Activated CD8-positive, alpha-beta T cell treated with anti-CD3 and anti-CD28 coated beads, Interleukin-2, amount 10 ng/mL, durations not matched to agents 7 days and 5 days (primary cell): ENCODE measurements at places on chromosomes 5 and 9. TPM values are rescaled to one million over a fixed set of nuclear protein-coding genes. Genes with fewer than 3 reads are reported as not detected.

GRCh38 chr9:7979611-7980010 lies 180.0 kb upstream of the DMAC1 start:
- H3K4me1 ChIP-seq = peaks cover 79% of the 10 kb centered on the region
- no peaks in the 10 kb centered on the region for H3K27me3 ChIP-seq
- no peak for DNase-seq
- no peak overlapping the region for H3K4me3 ChIP-seq

- no peaks in the 10 kb centered on the region for H3K4me1 ChIP-seq
- H3K27me3 ChIP-seq = no peaks in the 10 kb centered on the region
- no peaks in the 10 kb centered on the region for H3K36me3 ChIP-seq
These were observed 186.0 kb downstream of the GOLPH3 start for GRCh38 chr5:31987985-31988710.

DNA sequence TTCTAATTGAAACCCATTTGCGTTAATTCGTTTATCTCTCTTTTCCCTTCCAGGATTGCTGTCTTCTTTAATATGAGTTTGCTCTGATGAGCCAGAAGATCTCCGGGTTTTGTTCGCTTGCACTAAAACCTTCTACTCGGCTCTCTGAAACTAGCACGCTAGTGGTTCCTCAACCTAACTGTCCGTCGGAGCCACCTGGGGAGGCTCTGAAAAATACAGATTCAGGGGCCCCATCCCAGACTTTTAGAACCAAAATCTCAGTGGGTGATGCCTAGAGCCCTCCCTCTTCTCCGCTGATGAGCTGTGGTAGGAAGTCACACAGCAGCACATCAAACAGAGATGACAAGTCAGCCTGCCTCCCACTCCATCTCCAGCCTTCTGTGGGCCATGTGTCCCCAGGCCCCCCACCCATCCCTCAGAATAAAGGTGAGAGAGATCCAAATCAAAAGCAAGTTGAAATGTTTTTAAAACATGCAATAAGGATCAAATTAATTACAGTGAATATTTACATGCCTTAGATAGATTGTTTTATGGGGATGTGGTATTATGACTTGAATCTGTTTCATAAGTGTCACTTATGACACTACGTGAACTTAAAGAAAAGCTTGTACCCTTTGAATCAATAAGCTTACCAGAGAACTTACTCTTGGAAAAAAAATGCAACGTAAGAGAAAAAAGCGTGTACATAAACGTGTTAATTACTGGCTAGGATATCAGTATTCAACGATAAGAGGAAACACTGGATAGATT lies 16.4 kb downstream of the FCN2 start:
- no peaks in the 10 kb centered on the region for H3K27me3 ChIP-seq
- H3K4me3 ChIP-seq = no peak overlapping the region
- no peak overlapping the region for H3K27ac ChIP-seq
- DNase-seq = no peak
- no peaks in the 10 kb centered on the region for H3K4me1 ChIP-seq

GRCh38 chr5:105392710-105393149 lies 1830.1 kb upstream of the NUDT12 start:
- H3K27ac ChIP-seq = no peak overlapping the region
- no peaks in the 10 kb centered on the region for H3K27me3 ChIP-seq
- H3K4me3 ChIP-seq = no peak overlapping the region
- no peaks in the 10 kb centered on the region for H3K36me3 ChIP-seq
- H3K4me1 ChIP-seq = no peaks in the 10 kb centered on the region

- H3K4me1 ChIP-seq = no peaks in the 10 kb centered on the region
- DNase-seq = no peak
- no peaks in the 10 kb centered on the region for H3K27me3 ChIP-seq
These were observed 213.4 kb downstream of the ATPSCKMT start for GRCh38 chr5:10036136-10036815.

DNA sequence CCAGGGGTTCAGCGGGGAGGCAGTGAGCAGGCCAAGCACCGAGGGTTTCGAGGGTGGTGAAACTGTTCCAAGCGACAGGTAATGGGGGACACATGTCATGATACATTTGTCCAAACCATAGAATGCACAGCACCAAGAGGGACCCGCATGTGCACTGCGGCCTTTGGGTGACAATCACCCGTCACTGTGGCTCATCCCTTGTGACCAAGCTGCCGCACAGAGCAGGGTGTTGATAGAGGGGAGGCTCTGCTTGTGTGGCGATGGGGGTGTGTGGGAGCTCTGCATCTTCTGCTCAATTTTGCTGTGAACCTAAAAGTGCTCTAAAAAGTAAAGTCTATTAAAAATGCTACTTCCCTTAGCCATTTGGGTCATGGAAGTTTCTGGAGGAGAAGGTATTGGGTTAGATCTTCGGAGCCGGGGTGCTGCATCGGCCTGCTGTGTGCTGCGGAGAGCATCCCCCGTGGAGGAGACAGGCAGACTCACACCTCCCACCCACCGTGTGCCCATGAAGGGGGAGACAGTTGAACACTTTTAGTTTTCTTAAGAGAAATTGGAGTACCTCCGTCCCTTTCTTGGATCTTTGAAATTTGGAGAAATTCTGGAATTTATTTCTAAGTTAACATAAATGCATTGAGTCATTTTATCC lies 280.4 kb upstream of the IRX2 start:
- no peaks in the 10 kb centered on the region for H3K27me3 ChIP-seq
- H3K27ac ChIP-seq = no peak overlapping the region
- DNase-seq = no peak
- no peak overlapping the region for H3K4me3 ChIP-seq
- no peaks in the 10 kb centered on the region for H3K36me3 ChIP-seq

- peak; percentile 43 for DNase-seq
- H3K27me3 ChIP-seq = peaks cover 2% of the 10 kb centered on the region
- no peak overlapping the region for H3K4me3 ChIP-seq
These were observed 117.5 kb upstream of the MTAP start for GRCh38 chr9:21684831-21685362.

DNA sequence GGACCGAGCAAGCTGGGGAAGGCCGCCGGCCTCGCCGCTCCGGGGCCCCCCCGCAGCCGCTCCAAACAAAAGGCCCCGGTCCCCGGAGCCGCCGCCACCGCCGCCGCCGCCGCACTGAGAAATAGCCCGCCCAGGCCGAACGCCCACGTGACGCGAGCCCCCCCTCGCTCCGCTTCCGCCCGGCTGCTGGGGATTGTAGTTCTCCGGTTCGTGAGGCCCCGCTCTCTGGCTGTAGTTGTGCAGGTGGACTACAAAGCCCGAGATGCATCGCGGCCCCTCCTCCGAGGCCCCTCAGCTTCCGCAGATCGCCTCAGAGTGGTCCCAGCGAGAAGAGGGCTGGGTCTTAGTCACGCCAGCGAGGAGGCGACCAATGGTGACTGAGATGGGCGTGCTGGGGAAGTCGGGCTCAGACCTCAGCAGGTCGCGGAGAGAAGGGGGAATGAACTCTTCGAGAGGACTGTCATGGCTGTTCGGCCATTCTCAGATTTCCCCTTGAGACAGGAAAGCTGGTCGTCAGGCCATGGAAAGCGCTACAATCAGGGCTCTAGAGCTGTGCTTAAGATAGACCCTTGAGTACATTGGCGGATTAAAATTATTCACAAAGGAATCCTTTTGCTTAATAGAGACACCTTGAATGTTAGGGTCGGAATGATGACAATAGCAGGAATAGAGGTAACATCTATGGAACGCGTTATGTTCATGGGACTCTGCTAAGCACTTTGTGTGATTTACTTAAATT lies 489 bp upstream of the PANK3 start:
- H3K4me1 ChIP-seq = peaks cover 40% of the 10 kb centered on the region
- peak overlapping the region; percentile 97 for H3K27ac ChIP-seq
- peak overlapping the region; percentile 83 for H3K4me3 ChIP-seq
- no peaks in the 10 kb centered on the region for H3K27me3 ChIP-seq

GRCh38 chr5:76406673-76407072 lies 3.6 kb downstream of the IQGAP2 start:
- H3K4me1 ChIP-seq = peaks cover 69% of the 10 kb centered on the region
- peak overlapping the region; percentile 15 for H3K27ac ChIP-seq
- H3K27me3 ChIP-seq = no peaks in the 10 kb centered on the region
- peaks cover 27% of the 10 kb centered on the region for H3K36me3 ChIP-seq
- peak overlapping the region; percentile 22 for H3K4me3 ChIP-seq

DNA sequence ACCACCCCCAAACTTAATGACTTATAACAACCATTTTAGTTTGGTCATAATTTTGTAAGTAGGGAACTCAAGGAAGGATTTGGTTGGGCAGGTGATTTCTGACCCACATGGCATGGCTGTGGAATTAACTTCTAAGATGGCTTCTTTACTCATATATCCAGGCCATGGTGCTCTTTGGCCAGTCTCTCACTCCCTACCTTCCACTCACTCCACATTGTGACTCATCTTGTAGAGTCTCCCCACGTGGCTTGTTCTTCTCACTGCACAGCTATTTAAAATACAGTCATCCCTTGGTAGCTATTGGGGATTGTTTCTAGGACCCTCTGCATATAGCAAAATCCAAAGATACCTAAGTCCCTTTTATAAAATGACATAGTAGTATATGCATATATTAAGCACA lies 76.6 kb upstream of the MAST4 start:
- H3K27me3 ChIP-seq = no peaks in the 10 kb centered on the region
- H3K36me3 ChIP-seq = no peaks in the 10 kb centered on the region
- H3K4me3 ChIP-seq = no peak overlapping the region
- no peak overlapping the region for H3K27ac ChIP-seq

- H3K4me3 ChIP-seq = no peak overlapping the region
- no peaks in the 10 kb centered on the region for H3K4me1 ChIP-seq
- no peaks in the 10 kb centered on the region for H3K27me3 ChIP-seq
- DNase-seq = no peak
- no peak overlapping the region for H3K27ac ChIP-seq
These were observed 14.7 kb downstream of the LRRC70 start for GRCh38 chr5:62593331-62593730.

- H3K4me3 ChIP-seq = no peak overlapping the region
- no peaks in the 10 kb centered on the region for H3K27me3 ChIP-seq
- no peak for DNase-seq
- H3K36me3 ChIP-seq = no peaks in the 10 kb centered on the region
- no peak overlapping the region for H3K27ac ChIP-seq
These were observed 576.7 kb downstream of the LRRC70 start for GRCh38 chr5:63155310-63155631.

DNA sequence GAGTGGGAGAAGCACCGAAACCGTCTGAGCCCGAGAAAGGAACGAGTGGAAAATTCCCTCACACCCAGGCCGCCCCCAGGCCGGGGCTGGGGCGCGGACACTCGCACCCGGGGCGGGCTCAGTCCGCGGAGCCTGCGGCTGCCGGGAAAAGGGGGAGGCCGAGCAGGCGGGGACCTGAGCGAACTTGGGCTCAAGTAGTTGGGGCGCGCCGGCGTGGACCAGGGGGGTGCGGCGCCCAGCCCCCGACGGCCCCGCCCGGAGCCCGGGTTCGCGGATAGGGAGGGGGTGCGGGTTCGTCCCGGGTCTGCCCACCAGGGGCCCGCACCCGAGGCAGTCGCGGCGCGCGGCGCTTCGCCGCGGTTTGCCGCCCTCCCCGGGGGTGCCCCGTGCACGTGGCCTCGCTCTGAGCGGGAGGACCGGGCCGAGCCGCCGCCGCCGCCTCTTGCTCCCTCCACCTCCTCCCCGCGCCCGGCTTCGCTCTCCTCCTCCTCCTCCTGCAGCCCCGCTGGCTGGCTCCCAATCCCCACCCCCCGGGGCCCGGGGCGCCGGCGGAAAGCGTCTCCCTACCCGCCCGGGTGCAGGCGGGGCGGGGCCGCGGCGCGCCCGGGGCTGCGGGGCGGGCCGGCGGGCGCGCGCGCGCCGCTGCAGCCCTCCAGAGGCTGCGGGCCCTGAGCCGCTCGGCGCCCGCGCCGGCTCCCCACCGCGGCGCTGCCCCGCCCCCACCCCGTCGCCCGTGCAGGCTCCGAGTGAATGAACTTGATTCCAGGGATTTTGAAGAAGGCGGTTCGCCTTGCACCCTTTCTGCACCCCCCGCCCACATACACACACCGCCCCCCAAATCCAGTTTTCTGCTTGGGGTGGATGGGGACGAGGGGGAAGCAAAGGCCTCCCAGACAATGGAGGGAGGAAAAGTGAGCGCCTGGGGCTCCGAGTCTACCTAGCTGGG lies 1.3 kb upstream of the NFIB start:
- no peak for DNase-seq
- no peak overlapping the region for H3K27ac ChIP-seq
- peaks cover 54% of the 10 kb centered on the region for H3K27me3 ChIP-seq
- H3K4me1 ChIP-seq = peaks cover 16% of the 10 kb centered on the region
- H3K4me3 ChIP-seq = peak overlapping the region; percentile 70

GRCh38 chr5:57777174-57777581 lies 294.6 kb upstream of the ACTBL2 start:
- no peak overlapping the region for H3K27ac ChIP-seq
- H3K36me3 ChIP-seq = no peaks in the 10 kb centered on the region
- H3K27me3 ChIP-seq = no peaks in the 10 kb centered on the region
- no peak for DNase-seq
- H3K4me1 ChIP-seq = no peaks in the 10 kb centered on the region
- H3K4me3 ChIP-seq = no peak overlapping the region

DNA sequence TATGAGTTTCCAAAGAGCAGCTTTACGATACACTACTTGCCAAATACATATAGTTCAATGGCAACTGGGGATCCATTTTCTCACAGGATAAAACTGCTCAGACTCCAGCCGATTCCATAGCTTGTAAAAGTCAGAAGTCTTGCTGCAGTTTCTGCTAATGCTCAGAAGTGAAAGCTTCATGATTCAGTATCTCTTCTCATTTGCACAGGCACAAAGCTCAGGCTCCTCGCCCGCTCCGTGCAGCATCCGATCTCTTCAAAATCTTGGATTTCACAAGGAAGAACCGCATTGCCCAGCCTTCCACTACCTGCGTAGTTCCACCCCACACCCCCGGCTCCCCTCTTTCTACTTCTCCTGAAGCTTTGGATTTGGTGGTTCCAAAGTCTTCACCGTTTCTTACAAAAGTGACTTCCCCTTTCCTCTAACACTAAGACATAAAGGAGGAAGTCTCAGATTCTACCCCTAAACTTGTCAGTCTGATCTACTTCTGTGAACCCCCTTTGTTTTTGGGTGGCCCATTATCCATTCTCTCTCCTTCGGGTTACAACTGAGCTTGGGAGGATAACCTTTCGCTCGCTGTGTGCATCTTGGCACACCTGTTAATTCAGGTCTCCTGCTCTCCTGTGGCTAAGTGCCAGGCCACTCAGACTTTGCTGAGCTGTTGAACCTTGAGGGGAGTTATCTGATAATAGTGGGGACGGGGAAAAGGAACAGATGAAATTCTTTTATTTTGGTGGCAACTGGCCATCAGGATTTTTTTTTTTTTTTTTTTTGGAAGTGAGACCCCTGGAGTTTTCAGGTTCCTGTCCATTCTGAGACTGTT lies 194.1 kb downstream of the GNA14 start:
- no peak for DNase-seq
- H3K27me3 ChIP-seq = peaks cover 2% of the 10 kb centered on the region
- peak overlapping the region; percentile 56 for H3K4me3 ChIP-seq
- H3K36me3 ChIP-seq = no peaks in the 10 kb centered on the region
- peak overlapping the region; percentile 60 for H3K27ac ChIP-seq

IFNK gene
- not detected for total RNA-seq

SOX30 gene
- 0.10 TPM for total RNA-seq

ZCCHC9 gene
- 29.9 TPM for total RNA-seq

DOK3 gene
- total RNA-seq = 7.8 TPM

RNF145 gene
- 143 TPM for total RNA-seq

WNT8A gene
- total RNA-seq = not detected

ADAMTS16 gene
- total RNA-seq = not detected

ANKRD55 gene
- 0.37 TPM for total RNA-seq

FOXD4L4 gene
- 0.18 TPM for total RNA-seq

PCDHB15 gene
- total RNA-seq = not detected

GEMIN5 gene
- 15.9 TPM for total RNA-seq

ECSCR gene
- not detected for total RNA-seq

SAPCD2 gene
- total RNA-seq = 57.0 TPM

LHX6 gene
- not detected for total RNA-seq
